ENCODE measurements at places on chromosomes 3 and 15.

- no peak for DNase-seq
Measured at GRCh38 chr15:101694261-101694660, 30.0 kb downstream of the TARS3 start.

- peak; percentile 89 for DNase-seq
Measured at GRCh38 chr3:20040548-20041196, 426 bp downstream of the KAT2B start.

DNA sequence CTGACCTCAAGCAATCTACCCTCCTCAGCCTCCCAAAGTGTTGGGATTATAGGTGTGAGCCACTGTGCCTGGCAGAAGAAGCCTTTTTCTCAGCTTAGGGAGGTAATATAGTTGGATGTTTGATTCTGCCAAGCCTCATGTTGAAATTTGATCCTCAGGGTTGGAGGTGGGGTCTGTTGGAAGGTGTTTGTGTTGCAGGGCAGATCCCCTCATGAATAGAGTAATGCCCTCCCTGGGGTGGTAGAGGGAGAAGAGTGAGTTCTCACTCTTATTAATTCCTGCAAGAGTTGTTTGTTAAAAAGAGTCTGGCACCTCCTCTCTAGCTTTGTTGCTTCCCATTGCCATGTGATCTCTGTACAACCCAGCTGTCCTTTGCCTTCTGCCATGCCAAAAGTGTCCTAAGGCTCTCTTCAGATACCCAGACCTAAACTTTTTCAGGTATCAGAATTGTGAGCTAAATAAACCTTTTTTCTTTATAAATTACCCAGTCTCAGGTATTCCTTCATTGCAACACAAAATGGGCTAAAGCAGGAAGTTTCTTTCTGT, 16.4 kb downstream of the NECTIN3 start:
- no peak for DNase-seq

GRCh38 chr15:49273734-49274318, 103.8 kb downstream of the GALK2 start:
- no peak for DNase-seq

DNA sequence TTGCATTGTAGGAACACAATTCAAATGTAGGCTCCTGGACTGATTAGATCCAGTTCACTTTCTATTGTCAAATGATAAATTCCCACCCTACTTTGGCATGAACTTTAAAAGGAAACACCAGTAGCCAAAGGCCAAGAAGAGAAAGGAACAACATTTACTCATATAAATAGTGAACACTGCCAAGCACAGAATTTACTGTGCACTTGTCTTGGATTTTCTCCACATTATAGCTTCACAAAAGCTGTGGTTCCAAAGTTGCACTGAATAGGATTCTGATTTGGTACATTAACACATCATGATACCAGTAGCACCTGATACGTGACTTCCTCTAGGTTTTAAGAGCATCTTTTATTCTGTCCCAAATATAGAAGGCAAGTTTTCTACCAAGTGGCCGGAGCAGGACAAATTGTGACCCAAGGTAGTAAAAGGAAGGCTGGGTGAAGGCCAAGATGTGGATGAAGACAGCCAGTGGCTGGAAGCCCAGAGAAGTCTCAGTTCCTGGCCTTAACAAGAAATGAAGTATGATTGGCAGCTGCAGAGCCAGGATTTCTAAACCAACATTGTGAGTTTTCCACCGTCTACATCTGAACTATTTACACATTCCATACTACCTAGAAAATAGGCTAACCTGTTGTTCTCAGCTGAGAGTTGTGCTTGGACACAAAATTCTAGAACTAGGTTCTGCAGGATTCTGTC, 206.7 kb downstream of the THRB start:
- DNase-seq: no peak

DNA sequence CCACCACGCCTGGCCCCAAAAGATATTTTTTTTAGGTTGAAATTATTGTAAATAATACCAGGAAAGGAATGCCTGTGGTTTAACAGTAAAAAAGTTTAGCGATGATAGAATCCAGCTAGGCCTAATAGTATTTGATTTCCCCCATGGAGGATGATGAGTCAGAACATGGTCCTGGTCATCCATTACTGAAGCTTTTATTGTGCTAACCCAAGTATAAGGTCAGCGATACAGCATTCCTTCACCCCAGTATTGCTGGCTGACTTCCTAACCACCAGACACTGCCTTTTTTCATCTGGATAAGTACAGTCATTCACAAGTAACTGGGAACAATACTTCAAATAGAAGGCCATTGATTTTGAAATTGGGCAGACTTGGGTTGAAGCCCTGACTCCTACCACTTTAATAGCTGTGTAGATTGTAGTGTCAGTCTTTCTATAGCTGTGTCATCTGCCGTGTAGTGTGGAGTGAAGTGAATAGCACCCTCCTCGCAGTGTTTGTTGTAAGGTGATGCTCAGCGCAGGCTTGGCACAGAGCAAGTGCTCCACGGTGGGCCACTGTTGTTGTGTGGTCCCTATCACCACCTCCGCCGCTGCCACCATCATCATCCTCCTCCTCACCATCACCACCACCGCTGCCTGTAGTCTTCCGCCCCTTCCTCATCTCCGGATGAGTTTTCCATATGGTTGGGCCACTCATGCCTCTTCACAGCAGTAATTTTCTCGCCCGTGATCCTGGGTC, 436.0 kb upstream of the TPM1 start:
- DNase-seq: no peak

GRCh38 chr3:41933154-41933676, 28.7 kb downstream of the ULK4 start:
- DNase-seq: peak; percentile 44
